ENCODE measurements at places on chromosomes 16 and 17.

DNA sequence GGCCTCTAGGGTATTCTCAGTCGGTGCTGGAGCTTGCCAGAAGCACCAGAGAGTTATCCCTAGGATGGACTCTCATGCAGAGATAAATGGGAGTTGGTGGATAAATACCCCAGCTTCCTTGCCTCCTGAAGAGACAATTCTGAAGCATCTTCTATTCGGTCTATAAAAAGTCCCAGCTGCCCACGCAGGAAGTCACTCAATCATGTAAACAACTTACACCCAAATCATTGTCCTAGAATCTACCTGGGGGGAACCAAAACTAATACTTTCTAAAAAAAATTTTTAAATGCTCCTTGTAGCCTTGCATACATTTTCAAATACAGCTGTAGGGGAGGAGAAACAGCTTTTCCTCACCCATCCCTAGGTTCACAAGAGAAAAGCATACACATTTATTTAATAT, 66.6 kb upstream of the ELAC2 start:
- H3K4me1 ChIP-seq: peaks cover 13% of the 10 kb centered on the region
- no peak overlapping the region for H3K27ac ChIP-seq
- no peaks in the 10 kb centered on the region for H3K36me3 ChIP-seq

- H3K27me3 ChIP-seq: no peaks in the 10 kb centered on the region
- H3K27ac ChIP-seq: peak overlapping the region; percentile 47
- no peaks in the 10 kb centered on the region for H3K36me3 ChIP-seq
- no peak overlapping the region for H3K4me3 ChIP-seq
- DNase-seq: no peak
Observed at GRCh38 chr17:74387365-74388218, 20.3 kb downstream of the GPR142 start.

GRCh38 chr17:43461185-43461584, 22.6 kb upstream of the DHX8 start:
- H3K27me3 ChIP-seq: no peaks in the 10 kb centered on the region
- H3K36me3 ChIP-seq: no peaks in the 10 kb centered on the region
- no peak for DNase-seq
- H3K4me1 ChIP-seq: peaks cover 4% of the 10 kb centered on the region

DNA sequence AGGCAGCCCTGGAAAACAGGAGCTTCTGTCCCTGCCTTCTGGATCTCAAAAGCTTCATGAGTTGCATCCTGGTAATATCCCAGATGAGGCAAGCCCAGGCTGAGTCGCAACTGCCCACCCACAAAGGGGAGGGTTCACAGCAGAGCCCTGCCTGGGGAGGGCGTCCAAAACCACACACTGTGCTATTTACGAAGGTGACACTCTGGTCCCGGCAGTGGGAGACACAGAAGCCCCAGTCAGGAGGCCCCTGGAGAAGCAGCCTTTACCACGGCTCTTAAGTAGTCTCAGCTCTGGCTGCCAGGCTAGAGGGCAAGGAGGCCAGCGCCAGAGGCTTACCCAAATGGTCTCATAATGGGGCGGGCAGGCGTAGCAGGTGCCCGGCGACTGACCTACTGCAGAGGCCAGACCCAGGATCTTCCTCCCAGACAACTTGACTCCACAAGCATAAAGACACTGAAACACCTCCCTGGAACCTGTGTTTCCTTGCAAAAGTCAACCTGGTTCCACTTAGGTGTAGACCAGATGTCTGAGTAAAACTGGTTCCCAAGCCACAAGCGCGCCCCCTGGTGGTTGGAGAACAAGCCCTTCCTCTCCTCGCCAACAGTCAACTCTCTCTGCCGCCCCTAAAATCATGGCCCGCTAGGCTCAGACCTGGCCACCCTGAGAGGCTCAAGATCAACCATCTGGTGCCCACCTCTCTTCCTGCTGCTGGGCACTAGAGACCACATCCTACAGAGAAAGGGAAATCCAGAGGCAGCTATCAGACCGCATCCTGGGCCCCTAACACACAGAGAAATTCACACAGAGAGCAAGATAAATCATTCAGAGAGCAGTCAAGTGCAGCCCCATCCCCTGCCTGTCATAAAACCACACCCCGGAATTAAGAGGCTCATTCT, 5.2 kb downstream of the AXIN2 start:
- peak overlapping the region; percentile 28 for H3K27ac ChIP-seq
- no peaks in the 10 kb centered on the region for H3K36me3 ChIP-seq
- H3K4me3 ChIP-seq: peak overlapping the region; percentile 74

DNA sequence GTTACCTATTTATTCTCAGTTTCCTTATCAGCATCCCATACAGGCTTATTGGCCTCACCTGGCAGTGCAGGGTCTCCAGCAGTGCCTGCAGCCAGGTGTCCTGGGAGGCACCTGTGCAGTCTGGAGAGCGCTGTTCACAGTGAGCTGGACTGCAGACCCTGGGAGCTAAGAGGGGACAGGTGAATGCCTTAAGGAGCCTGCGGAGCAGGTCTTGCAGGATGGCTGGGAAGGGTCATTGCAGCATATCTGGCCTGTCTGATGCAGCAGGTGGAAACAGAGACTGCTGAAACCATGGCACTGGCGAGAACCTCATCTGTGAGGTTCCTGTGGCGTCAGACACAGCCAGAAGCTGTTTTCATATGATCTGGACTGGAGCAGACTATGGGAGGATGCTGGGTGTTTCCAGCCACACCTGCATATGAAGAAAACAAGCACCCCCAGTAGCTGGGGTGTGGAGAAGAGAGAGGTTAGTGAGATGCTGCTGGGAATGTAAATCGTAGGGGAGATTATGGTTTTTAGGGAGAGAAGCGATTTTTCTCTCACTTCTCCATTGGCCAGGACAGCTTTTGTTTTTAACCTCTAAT, 77.0 kb downstream of the NTN1 start:
- H3K36me3 ChIP-seq: no peaks in the 10 kb centered on the region
- H3K4me3 ChIP-seq: no peak overlapping the region
- H3K4me1 ChIP-seq: no peaks in the 10 kb centered on the region
- H3K27ac ChIP-seq: no peak overlapping the region
- no peak for DNase-seq
- H3K27me3 ChIP-seq: no peaks in the 10 kb centered on the region

DNA sequence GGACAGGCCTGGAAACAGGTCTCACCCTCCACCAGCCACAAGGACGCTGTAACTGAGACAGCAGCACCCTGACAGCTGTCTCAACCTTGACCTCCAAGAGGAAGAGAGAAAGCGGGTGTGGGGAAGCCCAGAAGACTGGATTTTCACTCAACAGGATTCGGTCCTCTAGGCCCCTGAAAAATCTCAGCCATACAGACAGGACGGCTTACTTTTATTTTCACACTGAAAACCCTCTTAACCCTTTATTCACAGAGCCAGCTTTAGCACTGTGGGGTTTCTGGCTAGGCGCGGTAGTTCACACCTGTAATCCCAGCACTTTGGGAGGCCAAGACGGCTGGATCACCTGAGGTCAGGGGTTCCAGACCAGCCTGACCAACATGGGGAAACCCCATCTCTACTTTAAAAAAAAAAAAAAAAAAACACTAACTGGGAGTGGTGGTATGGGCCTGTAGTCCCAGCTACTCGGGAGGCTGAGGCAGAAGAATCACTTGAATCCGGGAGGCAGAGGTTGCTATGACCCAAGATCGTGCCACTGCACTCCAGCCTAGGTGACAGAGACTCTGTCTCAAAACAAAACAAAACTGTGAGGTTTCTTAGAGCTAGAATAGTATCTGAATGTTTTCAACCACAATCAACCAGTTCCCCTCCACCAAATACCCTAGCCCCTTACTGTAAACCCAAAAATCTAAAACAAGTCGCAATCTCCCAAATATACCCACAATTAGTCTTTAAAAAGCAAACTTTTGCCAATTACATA, 5.3 kb downstream of the ANKRD11 start:
- DNase-seq: no peak
- H3K4me1 ChIP-seq: peaks cover 76% of the 10 kb centered on the region
- H3K27ac ChIP-seq: no peak overlapping the region
- H3K36me3 ChIP-seq: no peaks in the 10 kb centered on the region

GRCh38 chr16:9374061-9374460, 282.6 kb downstream of the HAPSTR1 start:
- H3K27ac ChIP-seq: no peak overlapping the region
- H3K4me3 ChIP-seq: no peak overlapping the region
- DNase-seq: no peak
- H3K36me3 ChIP-seq: no peaks in the 10 kb centered on the region

GRCh38 chr17:80939151-80940145, 52.2 kb upstream of the CHMP6 start:
- no peaks in the 10 kb centered on the region for H3K27me3 ChIP-seq
- H3K4me1 ChIP-seq: peaks cover 20% of the 10 kb centered on the region
- no peak overlapping the region for H3K27ac ChIP-seq
- DNase-seq: no peak
- H3K4me3 ChIP-seq: no peak overlapping the region

DNA sequence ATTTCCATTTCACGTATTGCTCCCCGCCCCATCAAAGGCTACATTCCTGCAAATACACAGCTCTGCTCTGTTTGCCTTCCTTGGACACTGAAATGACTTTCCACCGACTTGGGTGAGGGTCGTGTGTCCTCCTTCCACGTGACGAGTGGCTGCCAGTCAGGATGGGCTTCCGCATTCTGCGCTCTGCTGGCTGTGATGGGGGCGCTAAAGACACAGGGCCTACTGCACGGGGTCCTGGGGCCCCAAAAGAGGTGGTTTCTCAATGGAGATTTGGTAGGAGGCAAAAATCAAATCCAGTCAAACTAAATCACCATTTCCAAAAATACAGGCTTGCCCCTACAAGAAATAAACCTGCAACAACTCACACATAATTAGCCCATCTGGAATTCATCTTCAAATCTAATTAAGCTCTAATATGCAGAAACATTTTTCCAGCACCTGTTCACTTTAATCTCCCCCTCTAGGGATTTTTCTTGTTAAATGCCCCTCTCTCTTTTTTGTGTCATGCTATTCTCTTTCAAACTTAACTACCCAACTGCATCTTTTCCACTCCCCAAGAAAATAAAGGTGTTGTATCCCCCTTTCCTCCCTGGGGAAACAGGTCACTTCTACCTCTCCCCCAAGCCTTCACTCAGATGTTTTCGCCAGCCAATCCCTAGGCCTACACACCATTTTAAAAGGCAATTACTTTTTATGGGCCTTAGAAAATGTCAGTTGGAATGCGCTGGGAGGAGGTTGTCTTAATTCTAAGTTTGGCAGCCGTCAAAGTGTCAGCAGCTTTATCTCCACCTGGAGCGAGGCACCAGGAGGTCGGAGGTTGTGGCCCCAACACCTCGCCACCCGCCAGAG, 21.9 kb upstream of the FAAP100 start:
- no peak overlapping the region for H3K4me3 ChIP-seq
- H3K36me3 ChIP-seq: no peaks in the 10 kb centered on the region
- H3K27me3 ChIP-seq: no peaks in the 10 kb centered on the region

DNA sequence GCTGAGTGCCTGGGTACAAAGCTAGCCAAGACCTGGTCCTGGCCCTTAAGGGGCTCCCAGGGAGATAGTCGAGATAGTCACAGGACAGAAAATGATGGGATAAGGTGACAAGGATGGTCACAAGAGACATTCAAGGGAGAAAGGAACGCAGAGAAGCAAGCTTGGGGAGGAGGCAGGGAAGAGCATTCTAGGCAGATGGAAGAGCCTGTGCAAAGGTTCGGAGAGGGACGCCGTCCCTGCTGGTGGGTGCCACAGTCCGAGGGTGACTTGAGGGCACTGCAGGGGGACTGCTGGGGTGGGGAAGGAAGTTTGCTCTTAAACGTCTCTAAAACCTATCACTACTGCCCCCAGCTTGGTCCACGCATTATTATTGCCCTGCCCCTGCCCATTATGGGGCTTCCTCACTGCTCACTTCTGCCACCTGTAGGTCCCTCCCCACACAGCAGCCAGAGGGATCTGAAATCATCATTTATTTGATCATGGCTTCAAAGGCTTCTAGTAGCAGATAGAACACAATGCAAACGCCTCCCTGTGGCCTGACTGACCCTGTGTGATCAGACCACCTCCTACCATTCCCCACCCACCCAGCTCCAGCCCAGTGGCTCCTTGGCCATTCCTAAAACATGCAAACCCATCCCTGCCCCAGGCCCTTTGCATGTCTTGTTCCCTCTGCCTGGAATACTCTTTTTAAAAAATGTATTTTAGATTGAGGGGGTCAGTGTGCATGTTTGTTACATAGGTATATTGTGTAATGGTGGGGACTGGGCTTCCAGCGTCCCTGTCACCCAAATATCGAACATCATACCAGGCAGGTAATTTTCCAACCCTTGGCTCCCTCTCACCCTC, 60.3 kb downstream of the RMI2 start:
- H3K27ac ChIP-seq: no peak overlapping the region
- H3K27me3 ChIP-seq: no peaks in the 10 kb centered on the region
- no peak overlapping the region for H3K4me3 ChIP-seq
- H3K36me3 ChIP-seq: no peaks in the 10 kb centered on the region
- no peak for DNase-seq

- DNase-seq: no peak
- no peak overlapping the region for H3K27ac ChIP-seq
- no peaks in the 10 kb centered on the region for H3K27me3 ChIP-seq
- H3K4me3 ChIP-seq: no peak overlapping the region
Observed at GRCh38 chr16:74053312-74053711, 243.3 kb upstream of the PSMD7 start.

- no peak for DNase-seq
- H3K27ac ChIP-seq: no peak overlapping the region
- no peaks in the 10 kb centered on the region for H3K36me3 ChIP-seq
Observed at GRCh38 chr17:34755981-34756636, 176.7 kb downstream of the TMEM132E start.

GRCh38 chr17:4301066-4301465, 37.3 kb upstream of the ANKFY1 start:
- DNase-seq: no peak
- H3K27ac ChIP-seq: no peak overlapping the region
- H3K36me3 ChIP-seq: no peaks in the 10 kb centered on the region

- DNase-seq: no peak
- peaks cover 6% of the 10 kb centered on the region for H3K27me3 ChIP-seq
- H3K4me3 ChIP-seq: peak overlapping the region; percentile 54
- H3K27ac ChIP-seq: peak overlapping the region; percentile 48
Observed at GRCh38 chr17:74842599-74843351, 16.9 kb downstream of the GRIN2C start.

GRCh38 chr17:63258785-63259184, 187.3 kb downstream of the CYB561 start:
- H3K27me3 ChIP-seq: no peaks in the 10 kb centered on the region
- no peak overlapping the region for H3K4me3 ChIP-seq
- H3K27ac ChIP-seq: no peak overlapping the region

DNA sequence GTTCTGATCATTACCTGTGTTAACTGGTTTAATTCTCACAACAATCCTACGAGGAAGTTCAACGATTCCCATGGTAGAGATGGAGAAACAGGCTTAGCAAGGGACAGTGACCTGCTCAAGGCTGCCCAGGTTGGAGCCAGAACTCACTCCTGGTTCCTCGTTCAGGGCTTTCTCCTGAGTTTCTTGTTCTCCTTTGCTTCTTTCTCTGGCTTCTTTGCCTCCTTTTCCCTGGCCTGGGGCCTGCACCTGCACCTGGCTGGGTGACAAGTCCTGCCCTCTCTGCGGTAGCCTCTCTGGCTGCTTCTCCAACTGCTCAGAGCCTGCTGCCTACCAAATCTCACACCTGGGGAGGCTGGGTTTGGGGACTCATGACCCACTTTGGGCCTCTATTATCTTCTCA, 2.8 kb downstream of the CCL22 start:
- H3K27ac ChIP-seq: no peak overlapping the region
- H3K27me3 ChIP-seq: no peaks in the 10 kb centered on the region
- peaks cover 4% of the 10 kb centered on the region for H3K4me1 ChIP-seq
- no peak for DNase-seq

Measured in tibial nerve (tissue), 4 donors.